Dorsolateral prefrontal cortex (tissue), 122 donors: ENCODE measurements at places on chromosomes 5 and 9. TPM values are rescaled to one million over a fixed set of nuclear protein-coding genes. Genes with fewer than 3 reads are reported as not detected.
A peak's percentile ranks its signal among the peaks of the same experiment; 100 is the strongest.

DNA sequence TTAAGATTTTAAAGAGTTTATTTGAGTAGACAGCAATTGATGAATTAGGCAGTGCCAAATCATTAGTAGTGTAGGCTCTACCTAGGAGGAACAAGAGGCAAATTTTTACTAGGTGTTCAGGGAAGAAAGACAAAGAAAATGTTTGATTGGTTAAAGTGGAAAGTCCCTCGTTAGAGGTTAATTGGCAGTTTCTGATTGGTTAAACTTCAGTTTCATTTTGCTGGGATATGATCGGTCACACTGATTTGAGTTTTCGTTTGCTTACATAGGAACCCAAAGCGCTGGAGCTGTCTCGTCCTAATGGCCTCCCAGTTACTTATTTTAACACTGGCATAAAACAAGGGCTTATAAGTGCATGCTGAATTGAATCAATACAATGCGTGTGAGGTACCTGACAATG is 15.1 kb downstream of the DMAC1 start:
- no peak for DNase-seq

The RPS14 gene
- total RNA-seq: 649 TPM

The CDX1 gene
- total RNA-seq: not detected

GRCh38 chr5:127568166-127568565 is 50.7 kb downstream of the PRRC1 start:
- DNase-seq: no peak

- DNase-seq: no peak
Measured at GRCh38 chr9:3419893-3420292, 105.9 kb downstream of the RFX3 start.

The C8G gene
- total RNA-seq: 1.2 TPM

The SERINC5 gene
- 44.0 TPM for total RNA-seq

DNA sequence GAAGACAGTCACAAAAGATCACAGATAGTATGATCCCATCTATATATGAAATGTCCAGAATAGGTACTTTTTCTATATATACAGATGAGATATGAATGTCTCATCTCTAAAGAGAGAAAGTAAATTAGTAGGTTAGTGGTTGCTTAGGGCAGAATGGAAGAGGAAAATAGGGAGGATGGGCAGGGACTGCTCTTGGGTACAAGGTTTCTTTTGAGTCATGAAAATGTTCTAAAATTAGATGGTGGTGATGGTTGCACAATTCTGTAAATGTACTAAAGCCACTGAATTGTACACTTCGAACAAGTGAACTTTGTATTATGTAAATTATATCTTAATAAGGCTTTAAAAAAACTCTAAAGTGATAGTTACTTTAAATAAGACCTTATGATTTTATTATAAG is 59.6 kb upstream of the GRAMD2B start:
- no peak for DNase-seq

GRCh38 chr5:139181322-139181730 is 16.8 kb downstream of the SIL1 start:
- no peak for DNase-seq

DNA sequence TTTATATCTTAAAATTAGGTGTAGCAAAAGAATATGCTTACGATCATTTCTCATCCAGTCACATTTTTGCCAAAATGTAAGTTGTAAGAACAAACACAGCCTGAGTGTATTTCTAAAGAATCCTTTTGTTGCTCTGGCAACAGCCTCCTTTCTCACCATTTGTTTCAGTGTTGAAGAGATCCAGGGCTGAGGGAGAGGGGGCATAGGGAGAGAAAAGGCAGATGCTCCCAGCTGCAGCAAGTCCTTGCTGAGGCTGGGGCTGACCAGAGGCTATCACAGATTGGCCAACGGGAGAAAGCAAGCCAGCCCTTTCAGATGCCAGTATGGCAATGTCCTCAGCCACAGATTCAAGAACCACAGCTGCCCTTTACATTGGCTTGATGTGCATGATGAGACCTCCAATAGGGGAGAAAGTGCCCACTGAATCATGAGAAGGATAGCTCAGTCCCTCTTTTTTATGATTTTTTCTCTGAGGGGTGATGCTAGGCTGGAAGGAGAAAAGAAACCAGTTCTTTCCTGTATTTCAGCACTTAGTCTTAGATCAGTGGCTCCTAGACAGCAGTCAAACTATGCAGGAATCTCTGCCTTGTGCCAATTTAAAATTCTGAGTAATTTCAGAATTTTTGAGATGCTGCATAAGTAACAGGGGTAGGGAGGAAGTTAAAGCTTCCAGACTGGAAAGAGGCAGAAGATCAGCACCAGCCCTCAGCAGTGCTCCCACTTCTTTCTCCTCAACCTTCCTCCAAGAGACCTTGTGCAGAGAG is 142.1 kb downstream of the LHFPL2 start:
- DNase-seq: no peak

GRCh38 chr5:13910637-13911288 is 33.7 kb downstream of the DNAH5 start:
- DNase-seq: no peak

DNA sequence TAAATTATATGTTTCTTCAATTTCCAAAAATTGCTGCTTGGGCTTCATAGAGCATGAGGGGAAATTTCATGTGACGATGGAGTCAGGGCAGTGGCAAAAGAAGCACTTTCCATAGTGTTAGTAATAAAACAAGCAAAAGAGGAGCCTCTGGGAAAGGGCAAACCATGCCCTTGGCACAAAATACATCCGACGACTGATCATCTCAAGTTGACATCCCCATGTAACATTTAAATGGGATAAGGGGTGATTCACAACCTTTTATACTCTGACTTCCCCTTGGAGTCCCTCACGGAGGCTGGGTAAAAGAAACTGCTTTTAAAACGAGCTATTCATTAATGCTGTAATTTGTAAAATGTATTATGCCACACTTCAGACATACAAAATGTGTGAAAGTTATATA is 161.4 kb upstream of the DMRT1 start:
- no peak for DNase-seq

DNA sequence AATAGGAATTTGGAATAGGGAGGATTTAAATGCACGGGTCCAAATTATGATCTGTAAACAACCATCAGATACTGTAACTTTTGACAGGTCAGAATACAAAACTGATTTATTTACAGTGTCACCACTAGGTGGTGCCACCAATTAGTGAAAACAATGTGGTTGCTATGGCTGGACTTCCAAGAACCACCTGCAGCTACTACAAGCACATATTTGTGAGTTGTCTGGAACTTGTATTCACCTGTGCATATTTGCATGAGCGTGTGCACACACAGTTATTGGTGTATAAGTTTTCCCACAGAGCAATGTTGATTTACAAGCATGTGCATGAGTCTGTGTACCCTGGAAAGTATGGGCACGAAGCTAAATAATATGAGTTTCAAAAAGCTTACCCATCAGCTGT is 3.0 kb upstream of the HRCT1 start:
- DNase-seq: peak; percentile 51

GRCh38 chr9:95420518-95420917 is 96.3 kb downstream of the PTCH1 start:
- no peak for DNase-seq

GRCh38 chr5:90337449-90338052 is 72.0 kb downstream of the CETN3 start:
- DNase-seq: no peak

The SLC6A3 gene
- total RNA-seq: not detected

DNA sequence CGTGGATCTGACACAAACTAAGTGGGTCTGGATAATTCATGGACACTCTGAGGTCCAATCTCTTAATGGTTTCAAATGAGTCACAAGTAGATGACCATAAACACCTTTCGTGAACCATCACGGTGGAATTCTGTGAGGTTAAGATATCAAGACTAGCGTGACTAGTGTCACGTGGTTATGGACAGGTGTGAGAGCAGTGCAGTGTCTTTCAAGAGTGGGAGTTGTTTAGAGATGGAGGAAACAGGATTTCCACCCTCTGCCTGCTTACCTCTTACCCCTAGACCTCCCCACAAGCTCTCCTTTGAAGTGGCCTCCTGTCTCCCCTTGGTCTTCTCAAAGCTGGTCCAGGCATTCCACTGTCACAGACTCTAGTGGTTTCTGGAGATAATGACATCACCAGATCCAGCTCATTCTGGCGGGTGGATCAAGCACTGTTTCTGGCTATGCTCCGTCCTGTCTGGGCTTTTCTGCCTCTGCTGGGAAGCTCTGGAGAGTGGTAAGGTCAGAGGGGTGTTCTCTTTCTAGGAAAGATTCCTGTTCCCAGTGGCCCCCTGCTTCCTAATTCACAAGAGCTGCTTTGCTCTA is 20.0 kb upstream of the ZNF782 start:
- DNase-seq: no peak

The TEX10 gene
- 8.5 TPM for total RNA-seq
